ENCODE measurements at places on chromosomes 2 and 18. TPM values are rescaled to one million over a fixed set of nuclear protein-coding genes. Genes with fewer than 3 reads are reported as not detected.

NTSR2 gene
- total RNA-seq: not detected

IL1RN gene
- 0.45 TPM for total RNA-seq

- no peak for DNase-seq
These were observed 679.2 kb downstream of the NYAP2 start for GRCh38 chr2:226078666-226079065.

G6PC2 gene
- not detected for total RNA-seq

DNA sequence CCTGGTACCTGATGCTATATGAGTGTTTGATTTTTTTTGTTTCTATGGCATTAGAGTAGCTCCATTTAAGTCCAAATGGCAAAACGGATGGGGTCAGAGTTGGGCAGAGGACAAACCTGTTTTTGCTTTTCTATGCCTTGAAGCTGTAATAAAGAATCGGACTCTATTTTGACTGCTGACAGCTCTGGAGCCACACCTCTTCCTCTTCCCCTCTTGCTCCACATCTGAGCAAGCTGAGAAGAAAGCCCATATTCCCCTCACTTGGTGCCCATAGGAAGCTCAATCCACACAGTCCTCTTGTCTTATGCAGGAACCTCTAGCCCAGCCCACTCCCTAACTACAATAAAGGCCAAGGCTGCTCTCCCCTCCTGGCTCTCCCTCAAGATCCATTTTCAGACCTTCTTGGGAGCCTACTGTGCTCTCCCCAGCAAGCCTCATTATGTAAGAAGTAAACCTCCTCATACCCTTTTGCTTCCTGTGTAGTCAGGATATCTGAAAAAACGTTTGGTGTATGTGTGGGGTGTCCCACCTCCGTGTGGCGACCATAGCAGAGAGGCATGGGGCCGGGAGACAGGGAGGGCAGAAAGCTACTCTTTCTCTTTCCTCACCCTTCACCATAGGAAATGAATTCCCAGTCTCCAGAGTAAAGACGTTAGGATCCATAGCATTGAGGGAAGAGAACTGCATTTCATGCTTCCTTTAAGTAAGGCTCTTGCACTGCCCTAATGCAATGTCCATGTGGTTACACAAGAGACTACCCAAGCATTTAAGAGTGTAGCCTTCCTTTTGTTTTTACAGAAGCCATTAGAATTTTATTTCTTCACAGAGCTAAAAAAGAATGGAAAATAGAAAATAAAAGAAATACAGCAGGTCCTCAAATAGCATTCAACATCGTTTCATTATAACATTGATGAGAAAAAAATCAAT lies 41.9 kb upstream of the RAPGEF4 start:
- DNase-seq: no peak

CCDC74A gene
- total RNA-seq: 2.2 TPM

TRIM54 gene
- total RNA-seq: 188 TPM

- DNase-seq: no peak
These were observed 1500.6 kb upstream of the TMEFF2 start for GRCh38 chr2:193695367-193695766.

DNA sequence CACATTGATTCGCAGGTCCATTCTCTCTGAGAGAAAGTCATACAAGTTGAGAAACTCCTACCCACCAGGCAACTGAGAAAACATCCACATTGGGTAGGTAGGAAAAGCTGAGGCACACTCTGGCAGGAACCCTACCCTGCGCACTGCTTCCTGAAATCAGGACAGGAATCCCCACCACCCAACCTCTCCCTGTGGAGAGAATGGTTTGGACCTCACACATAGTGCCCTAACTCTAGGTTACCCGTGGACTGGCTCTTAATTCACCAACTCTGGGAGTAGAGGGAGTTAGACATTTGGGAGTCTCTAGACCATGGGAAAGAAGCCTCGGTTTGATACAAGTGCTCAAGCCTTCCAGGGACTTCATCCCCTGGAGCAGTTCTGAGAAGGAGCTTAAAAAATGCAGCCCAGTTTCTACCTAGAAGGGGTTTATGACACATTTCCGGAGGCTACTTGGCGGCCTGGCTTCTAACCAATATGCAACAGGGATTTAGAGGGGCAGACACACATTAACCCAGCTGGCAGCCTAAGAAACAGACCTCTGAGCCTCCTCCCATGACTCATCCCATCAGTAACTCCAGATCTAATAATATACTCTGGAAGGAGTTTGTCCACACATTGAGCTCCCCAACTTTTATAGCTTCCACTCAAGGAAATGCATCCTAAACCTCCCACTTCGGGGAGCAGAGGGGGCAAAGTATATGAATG lies 136.7 kb downstream of the EML6 start:
- DNase-seq: no peak

DNA sequence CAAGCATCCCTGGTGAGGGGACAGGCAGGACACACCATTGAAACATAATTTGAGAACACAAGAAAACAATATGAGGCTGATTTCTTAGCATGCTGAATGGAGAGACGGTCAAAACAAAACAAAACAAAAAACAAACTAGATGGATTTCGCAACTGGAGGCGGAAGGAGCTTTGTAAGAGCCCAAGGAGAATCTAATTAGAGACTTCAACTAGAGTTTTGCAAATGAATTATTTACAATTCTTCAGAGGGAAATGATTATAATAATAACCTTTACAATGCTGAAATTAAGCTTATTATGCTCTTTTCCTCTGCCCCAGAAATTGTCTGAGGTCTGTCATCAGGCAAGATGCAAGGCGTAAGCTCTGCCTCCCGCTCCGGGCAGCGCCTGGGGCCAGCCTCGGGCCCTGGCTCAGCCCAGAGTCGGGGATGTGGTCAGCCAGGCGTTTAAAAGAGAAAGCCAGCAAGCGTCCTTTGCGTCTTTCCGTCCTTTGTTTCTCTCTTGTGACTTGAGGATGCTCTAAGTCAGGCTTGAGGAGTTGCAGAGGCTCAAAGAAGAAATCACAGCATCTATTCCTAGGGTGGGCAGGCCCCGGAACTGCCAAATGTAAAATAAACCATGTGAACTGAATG lies 139.6 kb downstream of the TWIST2 start:
- DNase-seq: no peak

TDRD15 gene
- not detected for total RNA-seq

DNA sequence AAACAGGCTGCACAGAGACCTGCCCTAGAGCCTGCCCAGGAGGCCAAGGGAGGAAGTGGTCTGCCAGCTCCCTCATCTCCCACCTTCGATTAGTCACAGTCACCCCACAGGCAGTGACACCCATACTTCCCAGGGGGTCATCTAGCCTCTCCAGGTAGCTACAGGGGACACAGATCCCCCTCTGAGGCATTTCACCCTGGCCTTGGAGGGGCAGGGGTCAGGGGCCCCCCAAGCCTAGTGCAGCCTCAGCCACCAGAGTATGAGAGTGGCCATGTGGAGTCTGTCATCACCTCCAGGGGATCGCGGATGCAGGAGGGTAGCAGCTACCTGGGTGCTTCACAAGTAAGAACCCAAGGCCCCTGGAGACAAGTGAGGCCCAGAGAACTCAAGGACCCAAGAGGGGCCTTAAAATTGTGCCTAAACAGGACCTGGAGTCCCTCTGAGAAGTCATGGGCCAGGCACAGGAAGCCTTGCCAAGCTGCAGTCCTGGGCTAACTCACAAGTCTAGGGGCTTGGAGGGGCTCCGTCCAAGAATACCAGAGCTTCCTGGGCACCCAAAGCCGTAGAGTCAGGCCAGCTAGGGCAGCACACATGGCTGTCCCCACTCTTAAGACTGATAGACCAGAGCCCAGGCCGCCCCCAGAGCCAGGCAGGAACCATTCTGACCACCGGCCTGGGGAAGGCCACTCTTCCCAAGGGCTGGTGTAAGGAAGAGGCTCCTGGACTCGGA lies 354.3 kb upstream of the ID2 start:
- DNase-seq: no peak

- no peak for DNase-seq
These were observed 333.0 kb downstream of the TNS1 start for GRCh38 chr2:217669831-217670230.

PLEK gene
- 4.2 TPM for total RNA-seq

INHA gene
- total RNA-seq: 38.9 TPM

- DNase-seq: no peak
These were observed 33.7 kb downstream of the BOK start for GRCh38 chr2:241592126-241592845.

- no peak for DNase-seq
These were observed 44.4 kb downstream of the ACVR1 start for GRCh38 chr2:157831573-157832315.

DNA sequence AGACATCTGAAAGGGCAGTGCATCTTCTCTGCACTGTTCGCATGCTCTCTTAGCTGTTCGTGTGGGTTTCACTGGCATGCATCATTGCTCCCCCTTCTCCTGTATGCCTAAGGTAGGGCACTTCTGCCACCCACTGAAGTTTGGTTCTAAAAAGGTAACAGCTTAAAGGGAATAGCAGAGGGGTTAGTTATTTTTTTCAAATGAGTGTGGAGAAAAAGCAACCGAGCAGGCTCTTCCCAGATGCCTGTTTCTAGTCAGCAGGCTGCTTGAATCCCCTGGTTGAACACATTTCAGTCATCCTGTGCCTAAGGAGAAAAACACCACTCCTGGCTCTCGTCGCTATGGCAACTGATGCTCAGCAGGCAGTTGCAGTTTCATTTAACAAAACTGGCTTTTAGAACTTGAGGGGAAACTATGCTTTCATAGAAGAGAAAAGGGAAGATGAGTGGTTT lies 69.8 kb upstream of the GALNT3 start:
- no peak for DNase-seq

GRCh38 chr18:65995206-65995605 lies 244.4 kb downstream of the CDH7 start:
- DNase-seq: no peak

LCT gene
- total RNA-seq: not detected

- DNase-seq: no peak
These were observed 71.1 kb downstream of the DOCK10 start for GRCh38 chr2:224971214-224971613.

DNA sequence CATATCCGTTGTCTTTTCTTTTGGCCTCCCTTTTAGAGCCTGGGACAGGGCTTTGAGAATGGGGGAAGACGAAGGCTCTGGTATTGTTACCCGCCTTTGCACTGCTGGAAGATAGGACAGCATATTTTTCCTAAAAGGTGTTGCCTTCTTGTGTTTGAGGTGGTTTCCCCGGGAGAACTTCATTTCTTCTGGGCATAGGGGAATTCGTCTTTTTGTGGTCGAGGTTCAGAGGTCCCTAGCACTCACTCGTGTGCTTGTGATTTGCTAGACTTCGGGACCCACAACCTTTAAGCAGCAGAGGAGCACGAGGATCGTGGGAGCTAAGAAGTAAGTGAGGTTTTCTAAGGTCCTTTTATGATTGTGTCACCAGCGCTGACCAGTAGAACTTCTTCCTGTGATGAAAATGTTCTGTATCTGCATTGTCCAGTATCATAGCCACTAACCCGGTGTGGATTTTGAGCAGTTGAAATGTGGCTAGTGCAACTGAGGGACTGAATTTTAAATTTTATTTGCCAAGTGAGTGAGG lies 611 bp downstream of the ZNF512 start:
- DNase-seq: no peak

INPP4A gene
- total RNA-seq: 15.8 TPM

- no peak for DNase-seq
These were observed 84.2 kb upstream of the SEC11C start for GRCh38 chr18:59055345-59056032.

- no peak for DNase-seq
These were observed 34.1 kb upstream of the STAT1 start for GRCh38 chr2:191048073-191048472.

DNA sequence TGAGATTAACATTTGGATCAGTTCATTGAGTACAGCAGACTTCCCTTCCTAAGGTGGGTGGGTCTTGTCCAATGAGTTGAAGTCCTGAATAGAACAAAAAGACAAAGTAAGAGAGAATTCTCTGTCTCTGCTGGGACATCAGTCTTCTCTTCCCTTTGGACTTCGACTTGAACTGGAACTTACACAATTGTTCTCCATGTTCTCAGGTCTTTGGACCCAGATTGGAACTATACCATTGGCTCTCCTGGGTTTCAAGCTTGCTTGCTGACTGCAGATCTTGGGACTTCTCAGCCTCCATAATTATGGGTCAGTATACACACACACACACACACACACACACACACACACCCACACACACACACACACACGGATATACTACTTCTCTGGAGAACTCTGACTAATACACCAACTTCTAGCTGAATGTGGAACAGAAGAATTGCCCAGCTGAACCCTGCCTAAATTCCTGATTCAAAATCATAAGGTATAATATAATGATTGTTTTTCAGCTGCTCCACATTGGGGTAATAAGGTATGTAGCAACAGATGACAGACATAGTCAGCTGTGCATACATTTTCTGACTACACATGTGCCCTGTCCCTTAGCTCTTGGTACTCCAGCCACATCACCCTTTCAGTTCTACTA lies 214.0 kb downstream of the TGIF1 start:
- DNase-seq: no peak

PRR30 gene
- not detected for total RNA-seq

DNA sequence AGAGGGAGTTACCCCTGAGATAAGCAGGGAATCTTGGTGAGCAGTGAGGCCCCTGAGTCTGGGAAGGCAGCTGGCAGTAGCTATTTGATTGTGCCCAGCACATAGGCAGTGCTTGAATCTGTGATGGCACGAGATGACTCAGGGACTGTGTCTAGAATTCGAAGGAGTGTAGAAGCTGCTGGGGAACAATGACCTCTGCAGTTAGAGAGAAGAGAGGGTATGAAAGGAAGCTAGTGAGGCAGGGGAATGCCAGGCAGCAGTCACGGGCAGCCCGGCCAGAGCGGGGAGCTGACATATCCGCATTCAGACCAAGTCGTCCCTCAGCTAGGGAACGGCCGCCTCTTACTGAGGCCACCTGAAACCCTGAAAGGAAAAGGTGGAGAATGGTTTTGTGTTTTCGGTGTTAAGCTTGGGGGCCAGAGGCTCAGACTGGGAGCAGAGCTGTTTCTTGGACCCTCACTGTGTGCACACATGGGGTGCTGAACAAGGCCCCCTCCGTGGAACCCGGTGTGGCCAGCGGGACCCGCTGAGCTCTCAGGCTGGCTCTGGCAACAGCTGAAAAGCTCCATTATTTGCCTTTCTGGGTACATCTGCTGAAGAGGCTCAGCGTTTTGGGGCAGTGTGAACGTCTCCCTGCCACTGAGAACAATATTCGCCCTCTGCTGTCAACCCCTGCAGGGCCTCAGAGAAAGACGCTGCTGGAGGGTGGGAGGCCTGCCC lies 32.9 kb downstream of the ARHGEF4 start:
- no peak for DNase-seq

- no peak for DNase-seq
These were observed 57.0 kb upstream of the HDAC4 start for GRCh38 chr2:239457586-239458445.

DNA sequence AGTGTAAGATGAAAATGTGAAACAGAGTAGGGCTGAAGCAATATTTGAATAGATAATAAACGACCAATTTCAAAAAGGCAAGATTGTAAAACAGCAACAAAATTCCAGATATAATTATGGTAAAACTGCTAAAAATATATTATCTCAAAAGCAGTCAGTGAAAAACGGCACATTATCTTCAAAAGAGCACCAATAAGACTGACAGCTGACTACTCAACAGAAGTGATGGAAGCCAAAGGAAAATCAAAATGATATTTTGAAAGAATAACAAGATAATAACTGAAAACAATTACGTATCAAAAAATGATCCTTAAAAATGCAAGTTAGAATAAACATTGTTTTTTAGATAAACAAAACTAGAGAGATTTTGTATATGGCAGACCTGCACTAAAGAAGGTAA lies 920.6 kb upstream of the FAM98A start:
- DNase-seq: no peak

CFAP53 gene
- total RNA-seq: 0.23 TPM
